ENCODE measurements at places on chromosomes 16 and 17.
A peak's percentile ranks its signal among the peaks of the same experiment; 100 is the strongest.

DNA sequence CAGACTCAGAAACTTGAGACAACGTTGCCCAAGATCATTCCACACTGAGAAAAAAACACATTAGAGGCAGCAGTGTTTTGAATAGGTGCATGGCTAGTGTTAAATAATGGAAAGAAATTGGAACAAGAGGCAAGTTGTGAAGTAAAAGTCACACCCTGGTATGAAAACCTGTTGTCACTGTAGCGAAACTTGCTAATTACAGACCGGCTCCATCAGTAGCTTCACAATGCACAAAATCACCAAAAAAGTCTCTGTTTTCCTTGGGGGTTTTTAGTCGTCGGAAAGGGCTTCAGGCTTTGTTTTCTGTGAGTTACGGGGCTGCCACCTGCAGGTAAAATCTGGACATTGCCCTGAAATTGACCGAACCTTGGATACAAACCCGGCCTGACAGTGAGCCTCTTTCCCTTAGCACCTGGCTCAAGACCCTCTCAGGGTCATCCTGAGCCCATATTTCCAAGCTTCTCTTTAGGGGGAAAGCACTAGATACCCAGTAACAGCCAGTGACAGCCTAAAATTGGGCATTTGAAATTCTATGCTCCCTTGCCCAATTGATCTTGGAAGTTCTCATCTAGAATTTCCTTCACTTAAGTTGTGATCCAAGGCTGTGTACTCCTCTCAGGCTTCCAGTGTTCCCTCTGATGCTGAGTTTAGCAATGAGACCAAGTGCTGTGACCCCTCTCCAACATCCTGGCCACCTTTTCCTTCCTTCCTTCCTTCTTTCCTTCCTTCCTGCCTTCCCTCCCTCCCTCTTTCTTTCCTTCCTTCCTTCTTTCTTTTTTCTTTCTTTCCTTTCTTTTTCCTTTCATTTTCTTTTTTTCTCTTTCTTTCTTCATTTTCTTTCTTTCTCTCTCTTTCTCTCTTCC is 7.2 kb upstream of the GRB2 start:
- peak; percentile 31 for DNase-seq

DNA sequence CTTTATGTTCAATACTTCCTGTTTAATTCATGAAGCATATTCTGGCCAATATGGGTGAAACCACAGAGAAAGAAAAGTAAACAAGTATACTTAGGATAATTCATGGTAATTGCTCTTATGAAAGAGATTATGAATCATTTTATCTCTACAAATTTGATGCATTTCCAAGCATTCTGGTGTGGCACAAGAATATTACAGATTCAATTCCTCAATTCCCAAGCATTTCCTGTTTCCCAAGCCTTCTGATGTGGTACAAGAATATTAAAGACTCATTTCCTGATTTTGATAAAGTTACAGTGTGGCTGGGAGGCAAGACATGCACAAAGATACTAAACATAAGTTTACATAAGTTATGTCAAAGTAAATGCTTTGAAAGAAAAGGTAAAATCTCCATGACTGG is 126.1 kb upstream of the NUDT7 start:
- no peak for DNase-seq

GRCh38 chr17:2937331-2938003 is 125.9 kb downstream of the OR1D5 start:
- DNase-seq: no peak

- DNase-seq: no peak
Measured at GRCh38 chr17:59870482-59870881, 22.3 kb downstream of the TUBD1 start.

DNA sequence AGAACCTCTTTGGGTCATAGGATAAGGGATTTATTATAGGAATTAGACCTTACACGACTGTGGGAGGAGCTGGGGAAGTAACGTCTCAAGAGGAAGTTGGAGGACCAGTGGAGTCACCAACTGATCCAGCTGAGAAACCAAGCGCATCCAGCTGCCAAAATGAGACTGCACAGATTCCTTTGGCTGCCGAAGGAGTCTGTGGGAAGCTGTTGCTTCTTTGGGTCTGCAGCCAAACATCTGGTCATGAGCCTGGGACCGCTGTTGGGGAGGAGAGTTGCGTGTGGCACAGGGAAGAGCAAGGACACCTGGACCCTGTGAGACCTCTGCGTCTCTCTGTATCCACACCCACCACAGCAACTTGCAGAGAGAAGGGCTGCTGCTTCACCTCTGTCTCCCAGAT is 2.4 kb upstream of the NACA2 start:
- no peak for DNase-seq

- DNase-seq: no peak
Measured at GRCh38 chr17:38746004-38746848, 1.9 kb downstream of the PCGF2 start.

GRCh38 chr17:78817123-78817522 is 23.5 kb downstream of the USP36 start:
- DNase-seq: no peak

- no peak for DNase-seq
Measured at GRCh38 chr17:73549841-73550430, 94.3 kb downstream of the SDK2 start.

DNA sequence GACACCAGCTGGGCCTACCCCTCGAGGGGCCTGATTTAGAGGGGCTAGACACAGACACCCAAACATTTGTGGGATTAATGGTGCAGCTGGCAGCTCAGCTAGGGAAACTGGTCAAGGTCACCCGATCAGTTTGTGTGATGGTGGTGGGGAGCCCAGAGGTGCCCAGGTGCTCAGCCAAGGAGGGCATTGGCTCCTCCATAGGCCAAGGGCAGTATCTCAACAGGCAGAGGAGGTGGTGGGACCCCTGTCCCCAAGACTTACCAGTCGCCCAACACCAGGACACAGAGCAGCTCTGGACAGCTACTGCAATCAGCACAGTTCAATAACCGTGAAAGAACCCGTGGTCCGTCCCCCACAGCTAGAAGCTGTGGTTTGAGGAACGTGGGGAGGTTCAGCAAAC is 120.9 kb downstream of the C16orf78 start:
- no peak for DNase-seq

DNA sequence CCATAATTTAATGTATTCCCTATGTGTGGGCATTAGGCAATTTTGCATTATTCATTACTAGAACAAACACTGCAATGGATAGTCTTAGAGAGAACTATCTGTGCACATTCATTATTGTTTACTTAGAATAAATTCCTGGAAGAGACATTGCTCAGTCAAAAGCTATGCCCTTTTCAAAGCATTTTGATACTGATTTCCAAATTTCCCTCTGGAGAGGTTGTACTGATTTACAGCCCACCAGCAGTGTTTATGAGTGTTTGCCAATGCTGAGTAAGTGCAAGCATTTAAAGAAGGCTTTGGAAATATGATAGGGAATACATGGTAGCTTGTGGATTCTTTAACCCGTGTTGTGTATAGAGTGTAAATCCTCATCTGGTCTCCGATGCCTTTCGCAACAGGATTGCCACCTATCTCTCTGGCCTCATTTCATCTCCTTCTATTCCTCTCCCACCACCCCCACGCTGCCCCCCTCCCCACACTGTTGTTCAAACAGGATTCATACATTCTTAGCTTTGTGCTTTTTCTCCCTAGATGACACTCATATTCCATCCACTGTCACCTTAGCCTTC is 33.4 kb upstream of the MMD start:
- no peak for DNase-seq

GRCh38 chr17:75636381-75637142 is 3.3 kb downstream of the SMIM5 start:
- DNase-seq: no peak

DNA sequence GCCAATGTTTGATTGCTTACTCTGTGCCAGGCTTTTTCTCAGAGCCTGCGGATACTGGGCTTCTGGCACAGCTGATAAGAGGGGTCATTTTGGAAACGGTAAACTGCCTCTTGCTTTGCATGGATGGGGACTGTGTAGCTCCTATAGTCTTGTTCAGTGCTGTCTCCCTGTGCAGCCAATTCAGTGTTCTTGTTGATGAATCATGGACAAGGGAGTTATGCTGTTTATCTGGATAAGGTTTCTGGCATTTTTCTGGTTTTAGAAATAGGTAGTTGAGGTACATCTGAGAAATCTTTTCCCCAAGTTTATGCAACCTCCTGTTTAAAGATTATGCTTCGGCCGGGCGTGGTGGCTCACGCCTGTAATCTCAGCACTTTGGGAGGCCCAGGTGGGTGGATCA is 16.7 kb upstream of the TANGO6 start:
- no peak for DNase-seq

- no peak for DNase-seq
Measured at GRCh38 chr16:22355487-22355908, 18.9 kb downstream of the CDR2 start.

DNA sequence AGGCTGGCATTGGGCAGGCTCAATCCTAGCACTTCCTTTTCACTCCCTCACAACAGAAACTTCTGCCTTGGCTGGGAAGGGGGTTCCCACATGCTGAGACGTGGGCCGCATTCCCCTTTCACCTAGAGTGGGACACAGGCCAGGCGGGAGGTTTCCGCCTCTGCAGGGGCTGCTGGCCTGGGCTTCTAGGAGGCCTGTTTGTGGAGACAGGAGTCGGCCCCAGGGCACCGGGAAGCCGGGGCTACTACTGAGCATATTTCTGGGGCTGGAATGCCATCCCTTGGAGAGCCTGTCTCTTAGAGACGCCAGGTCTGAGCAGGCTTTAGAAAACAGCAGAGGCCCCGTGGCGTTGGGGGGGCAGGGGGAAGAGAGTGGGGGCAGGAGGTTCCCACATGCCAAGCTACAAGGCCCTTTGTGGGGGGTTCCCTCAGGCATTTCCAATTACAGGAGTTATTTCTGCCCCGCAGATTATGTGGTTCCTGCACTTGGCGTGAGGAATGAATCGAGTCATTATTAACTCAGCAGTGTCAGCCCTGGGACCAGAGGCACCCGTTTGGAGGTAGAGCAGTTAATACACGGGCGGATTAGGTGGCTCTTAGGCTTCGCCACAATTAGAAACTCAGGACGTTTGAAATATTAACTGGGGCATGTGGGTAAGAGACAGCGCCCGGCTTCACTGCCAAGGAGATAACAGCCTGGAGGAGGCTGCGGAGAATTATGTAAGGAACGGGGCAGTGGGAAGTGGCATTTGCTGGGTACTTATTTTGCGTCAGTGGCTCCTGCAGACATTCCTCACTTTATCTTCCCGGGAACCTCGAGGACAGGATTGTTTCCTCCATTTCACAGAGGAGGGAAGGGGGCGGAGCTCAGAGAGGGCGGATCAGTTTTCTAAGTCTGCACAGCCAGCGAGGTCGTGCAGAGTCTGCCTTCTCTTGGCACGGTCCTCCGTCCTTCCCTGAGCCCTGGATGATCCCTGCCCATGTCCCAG is 162.5 kb downstream of the MAF start:
- peak; percentile 17 for DNase-seq

DNA sequence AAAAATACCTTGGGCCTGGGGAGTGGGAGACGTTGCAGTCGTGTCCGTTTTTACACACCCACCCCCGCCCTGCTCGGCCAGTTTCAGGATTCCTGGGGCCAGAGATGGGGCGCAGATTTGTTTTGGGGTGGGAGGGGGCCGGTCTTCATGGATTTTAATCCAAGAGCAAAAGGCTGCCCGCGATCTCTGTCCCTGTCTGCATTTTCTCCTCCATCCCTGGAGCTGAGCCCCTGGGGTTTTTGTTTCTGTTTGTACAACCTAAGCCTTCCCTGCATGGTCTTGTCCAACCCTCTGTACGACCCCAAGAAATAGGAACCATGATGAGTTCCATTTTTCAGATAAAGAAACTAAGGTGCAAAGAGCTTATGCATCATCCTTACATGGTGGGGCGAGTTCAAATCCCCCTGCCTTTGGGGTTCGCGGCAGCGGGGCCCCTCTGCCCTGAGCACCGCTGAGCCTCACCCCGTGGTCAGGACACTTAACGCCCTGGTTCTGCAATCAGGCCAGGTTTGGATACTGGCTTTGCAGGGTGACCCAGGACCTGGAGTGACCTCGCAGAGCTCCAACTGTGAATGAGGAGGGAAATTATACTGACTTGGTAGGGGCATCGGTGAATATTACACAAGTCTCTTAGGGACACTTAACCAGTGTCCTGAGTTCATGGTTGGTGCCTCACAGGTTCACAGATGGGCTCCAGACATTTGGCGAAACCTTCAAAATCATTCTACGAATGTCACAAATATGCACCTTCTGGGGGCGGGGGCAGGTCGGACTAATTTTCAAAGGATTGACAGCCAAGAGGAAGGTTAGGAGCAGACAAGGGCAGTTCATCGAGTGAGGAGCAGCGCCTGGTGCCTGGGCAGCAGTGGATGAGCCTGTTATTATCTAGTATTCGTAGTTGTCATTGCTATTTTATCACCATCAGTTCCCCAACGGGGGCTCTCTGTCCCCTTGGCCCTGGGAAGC is 4.1 kb upstream of the FOXF1 start:
- DNase-seq: no peak

- DNase-seq: no peak
Measured at GRCh38 chr16:871562-872345, 71.2 kb upstream of the GNG13 start.

GRCh38 chr16:68642436-68643101 is 2.5 kb upstream of the CDH3 start:
- DNase-seq: no peak

GRCh38 chr16:86515777-86516622 is 5.7 kb downstream of the FOXF1 start:
- DNase-seq: no peak

GRCh38 chr16:84585886-84586285 is 32.0 kb downstream of the COTL1 start:
- peak; percentile 66 for DNase-seq

DNA sequence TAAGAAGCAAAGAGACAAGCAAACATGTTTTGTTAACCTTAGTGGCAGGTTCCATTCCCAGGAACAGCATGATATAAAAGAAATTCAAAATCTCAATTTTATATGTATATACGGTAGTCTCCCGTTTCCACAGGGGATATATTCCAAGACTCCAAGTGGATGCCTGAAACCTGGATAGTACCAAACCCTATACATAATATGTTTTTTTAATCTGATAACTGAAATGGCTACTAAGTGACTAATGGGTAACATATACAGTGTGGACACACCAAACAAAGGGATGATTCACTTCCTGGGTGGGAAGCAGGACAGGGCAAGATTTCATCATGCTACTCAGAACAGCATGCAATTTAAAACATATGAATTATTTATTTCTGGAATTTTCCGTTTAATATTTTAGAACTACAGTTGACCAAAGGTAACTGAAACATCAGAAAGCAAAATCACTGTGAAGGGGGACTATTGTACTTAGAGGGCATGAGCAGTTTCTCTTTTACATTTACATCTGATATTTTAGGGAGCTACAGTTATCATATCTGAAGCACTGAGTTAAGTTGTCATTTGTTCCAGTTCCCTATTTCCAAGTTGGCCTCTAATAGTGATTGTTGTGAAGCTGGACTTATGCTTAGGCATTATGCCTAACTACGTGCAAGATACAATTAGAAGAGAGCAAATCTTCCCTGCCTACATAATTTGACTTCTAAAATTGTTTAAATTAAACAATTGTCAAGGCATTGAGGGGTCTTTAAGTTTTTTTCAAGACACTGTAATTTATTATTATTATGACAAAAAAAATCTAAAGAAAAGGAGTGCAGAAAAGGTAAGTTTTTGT is 34.1 kb upstream of the ABCA6 start:
- no peak for DNase-seq

GRCh38 chr16:55078153-55078552 is 147.5 kb downstream of the IRX5 start:
- no peak for DNase-seq
